ENCODE measurements at places on chromosomes 7 and 10. TPM values are rescaled to one million over a fixed set of nuclear protein-coding genes. Genes with fewer than 3 reads are reported as not detected.

The SLC26A3 gene
- not detected for total RNA-seq

- DNase-seq: no peak
Measured at GRCh38 chr7:18257711-18258110, 230.1 kb upstream of the PRPS1L1 start.

The H2BK1 gene
- 0.97 TPM for total RNA-seq

DNA sequence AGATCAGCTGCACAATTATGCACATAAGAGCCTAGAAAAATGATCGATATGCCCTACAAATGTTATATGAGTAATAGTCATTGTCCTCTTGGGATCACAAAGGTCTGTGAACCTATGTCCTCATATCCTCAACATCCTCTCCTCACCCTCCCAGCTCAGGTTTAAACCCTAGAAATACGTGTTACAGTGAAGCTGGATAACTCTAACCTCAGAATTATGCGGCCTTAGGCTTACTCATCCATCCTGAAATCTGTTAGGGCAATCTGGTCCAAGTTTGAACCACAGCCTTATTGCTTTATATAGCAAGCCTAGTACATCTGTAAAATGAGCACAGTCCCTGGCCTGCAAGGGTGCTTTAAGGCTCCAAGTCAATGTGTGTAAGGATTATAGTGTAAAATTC is 84.2 kb upstream of the FRMD4A start:
- no peak for DNase-seq

DNA sequence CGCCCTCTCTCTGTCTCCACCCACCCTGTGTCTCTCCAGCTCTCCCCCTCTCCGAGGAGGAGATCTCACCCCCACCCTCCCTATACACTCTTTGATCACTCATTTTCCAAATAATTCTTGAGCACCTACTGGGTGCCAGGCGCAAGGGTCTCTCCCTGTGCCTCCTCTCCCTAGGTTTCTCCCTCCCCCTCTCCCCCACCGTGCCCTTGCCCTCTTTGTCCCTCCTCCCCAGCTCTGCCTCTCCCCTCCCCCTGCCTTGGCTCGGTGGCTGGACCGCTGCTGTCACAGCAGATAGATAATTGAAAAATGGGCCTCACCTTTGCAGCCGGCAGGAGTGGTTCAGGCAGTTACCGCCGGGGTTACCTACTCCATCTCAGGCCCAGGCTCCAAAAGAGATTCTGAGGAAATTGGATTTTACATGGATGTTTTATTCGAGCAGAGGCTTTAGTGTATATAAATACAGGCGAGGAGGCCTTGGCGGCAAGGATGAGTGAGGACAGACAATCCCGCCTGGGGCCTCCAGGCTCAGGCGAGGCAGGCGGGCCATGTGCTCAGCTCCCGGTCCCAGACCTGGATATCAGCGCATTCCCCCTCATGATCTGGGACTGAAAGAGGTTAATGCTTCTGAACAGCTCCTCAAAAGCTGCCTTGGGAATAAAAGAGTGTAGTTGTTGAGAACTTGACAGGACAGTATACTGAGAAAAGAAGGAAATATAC is 60.8 kb upstream of the BTRC start:
- DNase-seq: peak; percentile 61

DNA sequence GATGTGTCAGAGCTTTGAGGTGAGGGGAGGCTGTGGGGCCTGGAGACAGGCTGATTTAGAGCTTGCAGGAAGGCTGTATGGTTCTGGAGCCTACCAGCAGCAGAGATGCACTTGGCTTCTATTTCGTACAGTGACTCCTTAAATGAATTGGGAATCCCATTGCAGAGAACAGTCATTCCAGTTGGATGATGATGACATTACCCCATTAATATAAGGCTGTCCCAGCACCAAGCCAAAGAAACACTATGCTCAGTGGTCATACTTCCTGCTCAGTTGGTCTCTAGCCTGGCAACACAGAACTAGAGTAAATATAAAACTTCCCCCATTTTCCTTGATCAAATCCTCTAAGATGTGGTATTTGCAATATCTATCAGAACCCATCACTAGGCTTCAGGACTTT is 5.7 kb upstream of the CLEC5A start:
- DNase-seq: no peak

DNA sequence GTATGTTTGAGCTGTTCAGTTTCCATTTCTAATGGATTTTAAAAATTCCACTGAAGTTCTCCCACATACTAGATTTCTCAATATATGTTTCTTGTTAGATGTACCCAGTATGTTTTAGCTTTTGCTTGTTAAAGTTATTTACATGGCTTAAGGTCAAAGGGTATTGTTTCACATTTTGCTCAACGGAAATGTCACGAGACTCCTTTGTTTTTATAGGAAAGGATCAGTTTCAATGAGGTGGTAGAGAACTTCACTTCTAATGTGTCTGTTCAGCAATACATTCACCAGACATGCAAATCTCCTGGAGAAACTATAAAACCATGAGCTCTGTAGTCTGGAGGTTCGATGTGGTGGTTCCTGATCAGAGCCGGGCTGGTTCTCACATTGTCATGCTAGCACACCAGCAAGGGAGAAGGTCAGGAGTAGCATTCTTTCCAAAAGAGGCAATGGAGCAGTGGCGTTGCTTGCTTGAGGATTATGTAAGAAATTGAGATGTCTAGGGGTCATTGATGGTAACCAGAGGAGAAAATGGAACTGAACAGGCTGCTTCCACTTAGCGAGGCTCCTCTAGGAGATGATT is 114.0 kb downstream of the RAB18 start:
- no peak for DNase-seq

DNA sequence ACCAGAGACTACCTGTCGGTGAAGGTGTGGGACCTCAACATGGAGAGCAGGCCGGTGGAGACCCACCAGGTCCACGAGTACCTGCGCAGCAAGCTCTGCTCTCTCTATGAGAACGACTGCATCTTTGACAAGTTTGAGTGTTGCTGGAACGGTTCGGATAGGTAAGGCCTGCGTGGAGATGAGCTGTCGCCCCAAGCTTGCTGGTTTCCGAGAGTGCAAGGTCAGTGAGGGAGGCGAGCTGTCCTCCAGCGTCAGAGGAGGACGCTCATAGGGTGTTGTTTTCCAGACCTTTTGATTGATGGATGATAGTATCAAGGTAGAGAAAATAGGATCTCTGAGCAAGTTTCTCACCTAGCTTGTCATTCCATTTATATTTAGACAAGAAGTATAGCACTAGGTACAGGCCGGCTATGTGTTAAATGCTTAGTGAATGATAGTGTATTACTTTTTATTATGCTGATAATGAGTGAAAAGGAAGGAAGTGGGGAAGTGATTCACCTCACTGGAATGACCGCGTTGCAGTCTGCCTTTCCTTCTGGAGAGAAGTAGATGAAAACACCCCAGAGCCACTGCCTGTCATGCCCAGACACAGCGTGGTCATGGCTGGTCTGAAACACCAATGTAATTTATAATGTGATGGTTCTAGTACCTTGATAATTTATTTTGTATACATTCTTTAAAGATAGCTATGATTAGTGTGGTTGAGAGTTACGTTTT is 33.9 kb downstream of the BNIP3 start:
- DNase-seq: no peak

The CADPS2 gene
- 8.1 TPM for total RNA-seq

The OPN1SW gene
- total RNA-seq: not detected

The C7orf33 gene
- total RNA-seq: not detected

DNA sequence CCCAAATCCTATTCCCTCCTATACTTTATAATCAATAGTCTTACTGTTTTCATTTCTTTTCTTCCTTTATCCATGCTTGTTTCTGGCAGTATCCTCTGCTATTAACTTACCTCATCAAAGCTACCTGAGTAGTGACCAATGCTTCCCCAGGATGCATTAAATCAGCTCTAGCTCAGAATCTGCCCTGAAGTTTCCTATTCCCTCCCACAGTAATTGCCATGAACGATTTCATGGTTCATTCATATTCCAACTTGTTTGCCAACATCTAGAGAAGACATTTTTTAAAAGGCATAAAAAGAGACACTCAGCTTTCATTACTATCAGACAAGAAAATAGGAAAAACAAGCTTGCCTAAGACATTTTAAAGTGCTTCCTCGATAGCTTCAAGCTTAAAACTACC is 42.3 kb downstream of the COA1 start:
- DNase-seq: no peak

- no peak for DNase-seq
Measured at GRCh38 chr7:34727464-34727995, 69.5 kb downstream of the NPSR1 start.

GRCh38 chr10:108956149-108956548 is 967.2 kb downstream of the XPNPEP1 start:
- DNase-seq: no peak

DNA sequence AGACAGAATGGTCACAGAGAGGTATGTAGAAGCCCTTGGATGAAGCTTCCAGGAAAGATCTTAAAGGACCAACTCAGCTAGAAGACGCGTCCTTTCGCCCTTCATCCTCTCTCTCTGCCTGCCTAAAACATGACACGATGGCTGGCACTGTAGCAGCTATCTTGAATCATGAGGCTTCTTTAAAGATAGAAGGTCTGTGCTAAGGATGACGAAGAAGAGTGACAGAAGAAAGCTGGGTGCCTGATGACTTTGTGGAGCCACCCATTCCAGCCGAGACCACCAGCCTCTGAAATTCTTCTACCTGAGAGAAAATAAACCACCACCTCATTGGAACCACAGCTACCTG is 25.5 kb downstream of the WDR86 start:
- no peak for DNase-seq

- no peak for DNase-seq
Measured at GRCh38 chr7:128462460-128462859, 6.8 kb downstream of the HILPDA start.

The GJD4 gene
- not detected for total RNA-seq

The STRIP2 gene
- 8.1 TPM for total RNA-seq

- no peak for DNase-seq
Measured at GRCh38 chr10:71717551-71717951, 2.0 kb downstream of the C10orf105 start.

GRCh38 chr10:6167456-6167855 is 35.3 kb upstream of the PFKFB3 start:
- DNase-seq: no peak
